ENCODE measurements at places on chromosomes 13 and 19. TPM values are rescaled to one million over a fixed set of nuclear protein-coding genes. Genes with fewer than 3 reads are reported as not detected.

ZNF93 gene
- total RNA-seq: 3.9 TPM

ZNF780B gene
- 31.2 TPM for total RNA-seq

MISP gene
- 79.4 TPM for total RNA-seq

ANKRD24 gene
- total RNA-seq: 3.4 TPM

CEACAM7 gene
- 2.6 TPM for total RNA-seq

ZNF490 gene
- 15.6 TPM for total RNA-seq

RASIP1 gene
- total RNA-seq: 13.1 TPM

ZNF100 gene
- total RNA-seq: 7.6 TPM

CFAP97D2 gene
- total RNA-seq: not detected

SLC5A5 gene
- total RNA-seq: not detected

LYPD3 gene
- 1.6 TPM for total RNA-seq

GEMIN7 gene
- 25.2 TPM for total RNA-seq

PNMA8C gene
- total RNA-seq: 1.4 TPM

GRCh38 chr19:19452243-19453124 lies 47.0 kb downstream of the GATAD2A start:
- DNase-seq: no peak

- DNase-seq: no peak
These were observed 792.6 kb upstream of the ATXN8OS start for GRCh38 chr13:69315039-69315438.

DNA sequence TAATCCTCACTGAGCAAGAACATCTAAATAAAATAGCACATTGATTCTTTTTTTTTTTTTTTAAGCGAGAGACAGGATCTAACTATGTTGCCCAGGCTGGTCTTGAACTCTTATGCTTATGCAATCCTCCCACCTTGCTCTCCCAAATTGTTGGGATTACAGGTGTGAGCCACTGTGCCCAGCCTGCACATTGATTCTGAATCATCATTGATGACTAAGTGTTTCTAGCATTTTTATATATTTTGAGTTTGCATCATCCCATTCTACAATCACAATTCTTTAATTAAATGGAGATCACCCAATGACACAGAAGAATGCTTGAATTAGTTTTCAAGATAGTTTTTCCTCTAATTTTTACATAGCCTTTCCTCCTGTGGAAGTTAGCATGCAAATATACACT lies 354.1 kb downstream of the KLF5 start:
- DNase-seq: no peak

DNA sequence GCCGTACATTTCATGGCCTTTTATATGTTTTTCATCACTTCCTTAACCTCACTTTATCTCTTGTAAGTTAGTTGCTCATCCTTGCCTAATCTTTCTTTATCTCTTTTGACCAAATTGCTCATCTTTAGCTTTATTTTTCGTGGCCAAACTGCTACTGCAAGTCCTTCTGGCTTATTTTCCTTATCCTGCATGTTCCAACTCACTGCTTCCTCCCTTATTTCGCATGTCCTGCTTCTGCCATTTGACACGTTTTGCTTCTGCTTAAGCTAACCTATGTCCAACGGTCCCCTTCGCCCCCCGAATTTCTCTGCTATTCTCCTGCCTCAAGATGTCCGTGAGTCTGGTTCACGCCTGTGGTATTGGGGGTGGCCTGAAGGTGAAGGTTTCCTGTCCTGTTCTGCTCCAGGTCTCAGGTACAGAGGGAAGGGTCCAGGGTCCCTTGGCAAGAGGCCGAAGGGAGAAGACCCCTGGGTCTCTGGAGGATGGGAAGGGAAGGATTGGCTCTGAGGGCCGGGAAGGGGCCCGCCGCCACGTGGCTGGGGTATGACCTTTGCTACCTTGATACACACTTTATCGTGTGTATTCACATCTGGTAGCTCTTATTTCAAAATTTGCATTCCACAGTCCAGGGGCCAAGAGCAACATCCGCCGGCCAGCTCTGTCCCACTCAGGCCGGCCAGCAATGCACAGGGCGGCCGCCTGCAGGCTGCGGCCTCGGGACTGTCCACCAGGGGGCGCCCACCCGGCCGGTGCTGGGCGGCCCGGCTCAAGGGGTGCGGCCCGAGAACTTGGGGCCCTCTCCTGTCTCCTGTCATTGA lies 2.9 kb upstream of the C19orf85 start:
- peak; percentile 53 for DNase-seq

DNA sequence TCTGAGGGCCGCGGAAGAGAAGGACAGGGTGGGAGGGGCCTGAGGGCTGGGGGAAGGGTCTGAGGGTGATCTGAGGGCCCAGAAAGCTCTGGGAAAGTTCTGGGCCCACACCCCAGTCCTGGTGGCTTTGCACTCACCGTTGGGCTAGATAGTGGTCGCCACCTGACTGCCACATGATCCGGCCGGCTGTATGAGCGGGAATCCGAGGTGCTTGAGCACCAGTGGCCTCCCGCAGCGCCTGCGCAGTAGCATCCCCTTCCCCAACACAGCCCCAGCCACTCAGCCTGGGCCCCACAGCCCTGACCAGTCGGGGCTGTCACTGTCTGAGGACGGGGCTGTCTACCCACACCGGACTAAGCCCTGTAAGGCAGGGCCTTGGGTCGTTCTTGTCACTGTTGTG lies 15.0 kb downstream of the PRODH2 start:
- no peak for DNase-seq

DNA sequence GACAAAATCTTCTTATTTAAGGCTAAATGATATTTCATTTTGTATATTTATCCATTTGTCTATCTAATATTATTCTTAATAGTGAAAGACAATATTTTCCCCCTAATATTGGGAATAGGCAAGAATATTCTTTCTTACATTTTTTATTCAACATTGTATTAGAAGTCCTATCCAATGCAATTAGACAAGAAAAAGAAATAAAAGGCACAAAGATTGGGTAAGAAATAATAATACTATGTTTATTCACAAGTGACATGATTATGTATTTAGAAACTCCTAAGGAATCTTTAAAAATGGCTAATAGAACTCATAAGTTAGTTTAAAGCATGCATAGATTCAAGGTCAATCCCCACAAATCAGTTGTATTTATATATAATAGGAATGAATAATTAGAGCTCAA lies 11.3 kb upstream of the CRYL1 start:
- no peak for DNase-seq

DNA sequence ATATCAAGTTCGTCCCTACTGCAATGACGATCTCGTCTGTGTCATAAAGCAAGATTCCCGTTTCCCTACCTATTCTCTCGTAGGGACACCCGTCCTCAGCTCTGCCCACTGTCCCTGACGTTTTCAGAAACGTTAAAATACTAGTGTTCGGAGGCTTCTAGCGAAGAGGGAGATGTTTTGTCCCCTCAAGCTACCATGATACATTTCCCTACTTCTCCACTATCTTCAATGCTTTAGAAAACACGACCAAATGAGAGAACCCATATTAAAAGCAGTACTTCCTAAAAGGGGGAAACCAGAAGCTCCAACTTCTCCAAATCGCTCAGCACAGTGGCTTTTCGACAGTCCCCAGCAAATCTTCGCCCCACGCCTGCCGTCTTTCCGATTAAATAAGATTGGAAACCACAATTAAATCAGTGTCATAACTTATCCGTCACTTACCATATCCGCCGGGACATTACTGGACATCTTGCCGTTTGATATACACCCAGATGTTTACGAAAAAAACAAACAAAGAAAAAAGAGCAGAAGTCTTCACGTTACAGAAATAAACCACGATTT lies 1.3 kb downstream of the UBL3 start:
- no peak for DNase-seq

- DNase-seq: peak; percentile 15
These were observed 103.9 kb upstream of the DIAPH3 start for GRCh38 chr13:60267498-60268202.

GRCh38 chr19:50978772-50979390 lies 4.8 kb downstream of the KLK7 start:
- DNase-seq: no peak

DNA sequence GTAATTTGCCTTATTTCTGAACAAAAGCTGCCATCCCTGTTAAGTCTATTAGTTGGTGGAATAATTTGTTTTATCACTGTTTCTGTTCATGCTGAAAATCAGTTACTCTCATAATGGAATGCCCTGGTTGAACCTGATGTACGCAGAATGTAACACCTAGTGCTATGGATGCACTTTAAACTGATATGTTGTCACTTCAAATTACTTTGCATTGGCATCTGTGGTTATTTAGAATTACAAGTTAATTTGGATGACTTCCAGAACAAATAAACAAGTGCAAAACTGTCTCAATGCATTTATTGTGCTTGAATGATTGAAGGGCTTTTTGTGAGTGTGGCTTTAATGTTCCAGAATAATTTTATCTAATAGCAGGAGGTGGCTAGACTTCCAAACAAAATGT lies 368.2 kb upstream of the SLITRK5 start:
- no peak for DNase-seq

GRCh38 chr13:101967781-101968180 lies 434.1 kb downstream of the FGF14 start:
- no peak for DNase-seq

DNA sequence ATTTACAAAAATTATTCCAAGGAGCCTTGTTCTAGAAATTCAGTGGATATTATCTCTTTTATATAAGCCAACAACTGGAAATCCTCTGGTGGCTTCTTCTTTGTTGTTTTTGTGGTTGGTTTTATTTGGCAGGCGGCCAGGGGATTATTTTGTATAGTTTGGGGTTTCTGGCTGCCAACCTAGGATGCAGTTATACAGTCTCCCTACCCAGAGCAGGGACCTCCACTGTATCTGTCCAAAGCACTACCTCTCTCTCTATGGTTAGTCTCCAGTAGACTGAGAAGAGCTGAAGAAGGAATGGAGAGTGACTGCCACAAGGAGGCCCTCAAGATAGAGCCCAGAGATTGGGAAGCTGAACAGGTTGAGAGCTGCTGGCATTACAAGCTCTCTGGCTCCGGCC lies 80.2 kb downstream of the ZAR1L start:
- no peak for DNase-seq

GRCh38 chr13:110125613-110126272 lies 181.2 kb downstream of the COL4A1 start:
- no peak for DNase-seq

DNA sequence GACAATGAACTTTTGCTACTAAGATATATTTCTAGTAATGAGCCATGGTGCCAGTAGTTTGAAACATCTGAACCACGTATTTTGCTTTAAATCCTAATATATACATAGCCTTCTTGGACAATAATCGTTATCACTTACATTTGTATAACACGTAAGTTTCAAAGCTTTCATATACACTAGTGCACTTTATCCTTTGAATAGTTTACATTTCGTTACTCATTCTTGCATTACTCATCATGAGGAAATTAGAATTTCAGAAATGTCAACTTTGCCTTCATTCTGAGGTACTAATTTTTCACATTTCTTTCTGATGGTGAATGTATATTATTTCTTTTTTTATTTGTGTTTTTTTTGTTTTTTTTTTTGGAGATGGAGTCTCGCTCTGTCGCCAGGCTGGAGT lies 5.8 kb downstream of the KBTBD7 start:
- DNase-seq: no peak

GRCh38 chr13:99974296-99974938 lies 2.9 kb upstream of the ZIC5 start:
- no peak for DNase-seq

- peak; percentile 56 for DNase-seq
These were observed 31.3 kb upstream of the ISYNA1 start for GRCh38 chr19:18469069-18469846.

DNA sequence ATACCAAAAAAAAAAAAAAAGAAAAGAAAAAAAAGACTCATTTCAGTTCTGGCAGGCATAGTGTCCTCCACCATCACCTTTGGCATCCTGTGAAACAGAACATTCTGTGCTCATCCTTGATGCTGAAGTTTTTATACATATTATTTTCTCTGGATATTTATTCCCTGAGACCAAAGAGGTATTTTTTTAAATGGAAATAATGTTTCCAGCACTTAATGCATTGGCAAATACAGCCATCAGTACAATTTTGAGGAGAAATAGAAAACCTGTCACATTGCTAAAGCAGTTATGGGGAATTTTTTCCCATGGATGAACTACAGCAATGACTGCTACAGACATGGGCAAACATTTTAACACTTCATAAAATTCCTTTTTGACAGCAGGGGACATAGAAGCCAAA lies 312.4 kb downstream of the DNAJC15 start:
- no peak for DNase-seq

DNA sequence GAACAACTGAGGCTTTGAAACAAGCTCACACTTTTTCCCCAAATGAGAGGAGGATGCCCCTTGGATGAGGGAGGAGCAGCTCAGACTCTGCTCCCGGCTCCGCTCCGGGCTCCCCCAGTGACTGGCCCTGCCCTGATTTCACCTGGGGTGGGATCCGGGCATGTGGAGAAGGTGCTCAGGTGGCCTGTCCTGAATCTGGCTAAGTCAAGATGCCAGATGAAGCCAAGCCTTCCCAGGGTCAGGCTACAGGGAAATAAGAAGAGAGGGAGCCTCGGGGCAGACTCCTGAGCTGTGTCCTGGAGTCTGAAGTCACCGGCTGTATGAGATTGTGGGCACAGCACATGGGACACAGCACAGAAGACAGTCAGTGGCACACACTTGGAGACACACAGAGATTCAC lies 10.3 kb downstream of the CEACAM5 start:
- no peak for DNase-seq

DNA sequence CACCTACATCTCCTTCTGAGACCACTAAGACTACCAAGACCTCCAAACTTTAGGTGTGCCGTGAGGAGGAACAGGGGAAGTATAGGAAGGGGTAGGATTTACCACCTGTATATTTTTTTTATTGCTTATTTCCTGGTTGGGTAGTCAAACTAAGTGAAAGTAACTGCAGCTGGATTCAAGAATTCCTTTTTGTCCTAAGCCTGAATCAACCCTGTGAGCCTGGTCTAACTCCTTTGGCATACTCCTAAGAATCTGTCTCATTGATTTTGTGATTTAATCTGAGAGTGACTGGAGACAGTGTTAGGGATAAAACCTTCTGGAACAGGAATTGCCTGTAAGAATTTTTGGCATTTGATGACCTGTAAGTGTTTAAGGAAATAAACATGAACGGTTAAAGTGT lies 523.5 kb upstream of the MIR17HG start:
- no peak for DNase-seq

- DNase-seq: no peak
These were observed 5.3 kb upstream of the ACTN4 start for GRCh38 chr19:38642176-38642575.

- DNase-seq: peak; percentile 56
These were observed 848 bp upstream of the CEBPA start for GRCh38 chr19:33302974-33303790.

DNA sequence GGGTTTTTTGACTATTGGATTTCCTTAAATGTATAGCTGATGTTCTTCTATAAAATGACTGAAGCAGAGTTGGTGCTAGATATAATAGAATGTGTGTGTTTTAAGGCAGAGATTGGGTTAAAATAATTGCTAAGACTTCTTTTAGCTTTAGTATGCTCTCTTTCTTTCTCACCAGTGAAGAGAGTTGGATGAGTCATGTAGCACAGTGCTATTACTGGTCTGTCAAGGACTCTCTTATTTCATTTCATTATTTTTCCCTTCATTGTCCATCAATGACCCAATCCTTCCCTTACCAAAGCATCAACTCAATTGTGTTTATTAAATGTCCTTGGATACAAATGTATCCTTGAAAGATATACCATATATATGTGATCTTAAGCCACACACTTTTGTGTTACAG lies 268.9 kb downstream of the IRS2 start:
- DNase-seq: no peak

Data from mucosa of gallbladder (tissue), 1 donor.